ENCODE measurements at places on chromosomes 3 and 15.

DNA sequence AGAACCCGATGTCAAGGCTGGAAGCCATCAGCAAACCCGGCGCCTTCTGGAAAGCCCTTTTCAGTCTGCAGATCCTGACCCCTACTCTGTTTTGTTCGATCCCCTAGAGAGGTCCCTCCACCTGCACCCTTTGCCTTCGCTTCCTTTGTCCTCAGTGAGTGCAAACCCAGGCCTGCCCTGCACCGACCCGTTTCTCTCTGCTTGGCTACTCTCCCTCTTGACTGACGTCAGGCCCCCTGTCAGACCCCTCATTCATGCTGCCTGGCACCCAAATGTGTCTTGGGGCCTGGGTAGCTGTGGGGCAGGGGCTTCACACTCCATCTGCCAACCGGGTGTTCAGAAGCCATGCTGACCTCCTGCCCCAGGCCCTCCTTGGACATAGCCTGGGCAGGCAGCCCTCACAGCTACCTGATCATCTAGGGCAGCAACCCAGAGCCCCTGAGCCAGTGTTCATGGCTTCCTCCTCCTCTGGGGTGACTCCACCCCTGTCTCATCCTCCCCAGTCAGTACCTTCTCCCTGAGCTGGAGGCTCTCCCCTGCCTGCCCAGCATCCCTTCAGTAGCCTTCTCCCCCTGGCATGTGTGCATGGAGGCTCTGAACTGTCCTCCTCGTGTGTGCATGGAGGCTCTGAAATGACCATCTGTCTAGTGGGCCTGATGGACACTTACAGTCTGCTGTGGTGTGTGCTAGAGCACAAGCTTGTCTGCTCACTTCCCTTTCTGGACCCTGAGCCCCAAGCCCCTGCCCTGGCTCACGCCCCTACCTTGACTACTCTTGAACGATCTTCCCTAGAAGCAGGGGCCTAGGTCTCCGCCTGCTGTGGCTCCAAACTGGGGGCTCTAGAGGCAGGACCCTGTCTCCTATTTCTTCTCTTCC is 69.4 kb downstream of the EXOG start:
- DNase-seq = no peak

GRCh38 chr3:193885832-193886231 is 250.1 kb upstream of the HES1 start:
- no peak for DNase-seq

DNA sequence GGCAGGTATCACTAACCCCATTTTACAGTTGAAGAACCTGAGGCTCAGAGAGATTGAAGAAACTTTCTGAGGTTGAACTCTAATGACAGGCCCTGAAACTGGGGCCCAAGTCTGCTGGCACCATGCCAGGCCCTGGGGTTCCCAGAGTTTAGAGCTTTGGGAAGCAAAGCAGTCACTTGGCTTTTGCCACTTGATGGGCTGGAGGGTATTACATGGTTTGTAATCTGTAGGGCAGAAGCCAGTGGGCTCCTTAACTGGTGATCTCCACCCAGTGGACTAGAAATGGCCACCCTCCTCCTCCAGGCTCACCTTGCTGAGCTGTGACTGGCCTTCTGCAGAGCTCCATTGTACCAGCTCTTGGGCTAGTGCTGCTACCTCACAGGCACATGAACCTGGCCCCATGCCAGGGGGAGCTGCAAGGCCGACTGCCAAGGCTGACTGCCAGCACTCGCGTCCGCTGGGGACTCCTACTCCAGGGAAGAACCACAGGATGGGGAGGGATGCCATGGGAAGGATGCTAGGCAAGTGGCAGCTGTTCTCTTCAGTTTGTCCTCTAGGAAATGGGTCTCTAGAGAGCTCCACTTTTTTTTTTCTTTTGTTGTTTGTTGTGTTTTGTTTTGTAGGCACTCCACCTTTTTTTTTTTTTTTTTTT is 104.8 kb downstream of the ETFA start:
- no peak for DNase-seq

DNA sequence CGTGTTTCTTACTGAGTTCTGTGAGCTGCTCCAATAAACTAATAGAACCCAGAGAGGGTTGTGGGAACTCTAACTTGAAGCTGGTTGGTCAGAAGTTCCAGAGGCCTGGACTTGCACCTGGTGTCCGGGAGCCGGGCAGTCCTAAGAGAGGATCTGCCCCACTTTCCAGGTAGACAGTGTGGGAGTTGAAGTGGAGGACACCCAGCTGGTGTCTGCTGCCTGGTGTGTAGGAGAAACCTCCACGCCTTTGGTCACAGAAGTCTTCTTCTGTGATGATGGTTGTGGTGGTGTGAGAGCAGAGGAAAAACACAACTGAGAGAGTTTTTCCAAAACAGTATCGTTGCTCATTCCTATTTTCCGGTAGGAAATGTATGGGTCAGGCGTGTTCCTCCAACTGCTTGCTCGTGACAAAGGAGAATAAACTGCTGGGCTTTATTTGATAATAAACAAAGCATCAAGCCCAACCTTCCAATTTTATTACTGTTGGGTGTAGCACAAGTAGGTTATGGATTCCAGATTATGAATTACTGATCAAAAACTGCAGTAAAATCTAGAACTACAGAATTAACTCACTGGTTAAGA is 137.0 kb downstream of the KLF13 start:
- no peak for DNase-seq

DNA sequence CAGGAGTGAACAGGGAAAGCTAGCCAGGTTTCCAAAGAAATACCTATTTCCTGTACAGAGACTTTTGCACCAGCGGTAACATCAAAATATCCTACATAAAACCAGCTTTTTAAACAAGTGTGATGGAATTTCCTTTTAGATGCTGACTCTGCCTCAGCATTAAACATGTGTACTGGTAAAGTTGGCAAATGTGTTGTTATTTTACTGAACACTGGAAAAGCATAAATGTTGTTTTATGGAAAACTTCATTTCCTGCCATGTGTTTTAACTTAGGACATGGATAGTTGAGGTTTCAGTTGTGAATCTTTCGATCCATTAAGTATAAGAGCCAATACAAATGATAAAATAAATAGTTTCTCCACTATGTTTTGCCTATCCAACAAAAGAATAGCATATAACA is 15.7 kb downstream of the OXNAD1 start:
- no peak for DNase-seq

- no peak for DNase-seq
Measured at GRCh38 chr15:71715914-71716313, 94.4 kb upstream of the NR2E3 start.

GRCh38 chr3:46087871-46088270 is 60.6 kb upstream of the XCR1 start:
- peak; percentile 36 for DNase-seq

- DNase-seq = no peak
Measured at GRCh38 chr15:69016021-69016595, 1.6 kb downstream of the NOX5 start.

DNA sequence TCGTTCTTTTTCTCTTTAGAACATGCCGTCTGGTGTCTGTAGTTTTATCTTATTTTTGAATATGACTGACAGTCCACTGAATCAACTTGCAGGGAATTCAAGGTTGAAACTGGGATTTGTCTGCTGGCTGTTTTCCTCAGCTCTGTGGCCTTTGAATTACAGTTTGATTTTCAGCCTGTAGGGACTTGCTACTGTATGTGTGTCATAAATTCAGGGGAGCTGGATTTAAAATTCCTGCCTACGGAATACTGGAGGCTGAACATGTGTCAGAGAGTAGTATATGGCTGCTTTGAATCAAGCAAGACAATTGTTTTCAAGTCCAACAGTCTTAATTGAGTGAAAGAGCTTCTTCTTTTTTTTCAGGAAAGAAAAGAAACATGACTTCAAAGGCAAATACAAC is 33.9 kb downstream of the RARB start:
- no peak for DNase-seq

GRCh38 chr3:190012314-190012782 is 108.3 kb downstream of the P3H2 start:
- DNase-seq = peak; percentile 10

- DNase-seq = no peak
Measured at GRCh38 chr15:101054991-101055390, 135.8 kb downstream of the LRRK1 start.

GRCh38 chr15:55823191-55823670 is 80.3 kb upstream of the PRTG start:
- peak; percentile 22 for DNase-seq

DNA sequence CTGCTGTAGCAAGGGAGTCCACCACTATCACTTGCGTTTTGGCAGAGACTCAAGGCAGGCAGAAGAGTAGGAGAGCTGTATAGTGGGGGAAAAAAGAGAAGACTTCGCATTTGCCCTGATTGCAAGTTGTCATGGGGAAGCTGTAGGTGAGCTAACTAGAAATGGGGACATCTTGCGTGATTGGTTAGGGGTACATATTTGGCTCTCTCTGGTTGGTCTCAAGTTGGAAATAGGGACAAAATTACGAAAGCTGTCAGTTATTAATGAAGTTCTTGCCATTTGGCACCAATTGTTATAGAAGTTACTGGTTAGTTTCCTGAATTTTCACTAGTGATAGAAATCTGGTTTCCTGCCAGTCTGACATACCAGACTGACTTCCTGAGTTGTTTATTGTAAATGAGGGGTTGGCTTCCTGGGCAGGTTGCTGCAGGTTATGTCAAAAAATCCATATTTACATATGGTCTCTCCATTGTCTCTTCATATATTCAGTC is 8.2 kb upstream of the SENP7 start:
- DNase-seq = no peak

- DNase-seq = no peak
Measured at GRCh38 chr15:77909182-77909940, 168.2 kb downstream of the TBC1D2B start.

DNA sequence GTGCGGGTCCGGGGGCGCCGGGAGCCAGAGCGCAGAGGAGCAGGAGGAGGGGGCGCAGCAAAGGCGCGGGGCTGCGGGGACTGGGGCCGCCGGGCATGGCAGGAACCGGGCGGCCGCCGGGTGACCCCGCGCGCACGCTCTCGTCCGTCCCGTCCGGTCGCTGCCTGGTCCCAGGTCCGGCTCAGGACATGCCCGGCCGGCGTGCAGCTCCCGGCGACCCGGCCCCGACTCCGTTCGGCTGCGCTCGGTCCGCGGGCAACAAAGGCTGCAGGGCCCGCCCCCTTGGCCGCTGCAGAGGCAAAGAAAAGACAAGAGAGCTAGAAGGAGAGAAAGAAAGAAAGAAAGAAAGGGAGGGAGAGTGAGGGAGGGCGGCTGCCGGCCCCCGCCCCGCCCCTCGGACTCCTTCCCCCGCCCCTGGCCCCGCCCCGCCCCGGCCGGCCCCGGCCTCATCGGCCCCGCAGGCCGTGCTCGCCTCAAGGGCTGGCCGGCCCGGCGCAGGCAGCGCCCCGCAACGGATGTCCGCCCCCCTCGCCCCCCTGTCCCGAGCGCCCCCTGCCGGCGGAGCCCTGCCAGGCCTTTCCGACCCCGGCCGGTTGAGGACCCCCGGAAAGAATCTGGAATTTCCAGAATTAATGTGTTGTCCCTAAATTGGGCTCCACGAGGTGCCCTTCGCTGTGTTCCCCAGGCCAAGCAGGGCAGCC is at the start of gene ADAMTS7:
ADAMTS7 (minus strand) TSS at position 341 of the 701 bp plus-strand sequence; CDS start at position 97, 244 bp downstream.
- DNase-seq = peak; percentile 97

DNA sequence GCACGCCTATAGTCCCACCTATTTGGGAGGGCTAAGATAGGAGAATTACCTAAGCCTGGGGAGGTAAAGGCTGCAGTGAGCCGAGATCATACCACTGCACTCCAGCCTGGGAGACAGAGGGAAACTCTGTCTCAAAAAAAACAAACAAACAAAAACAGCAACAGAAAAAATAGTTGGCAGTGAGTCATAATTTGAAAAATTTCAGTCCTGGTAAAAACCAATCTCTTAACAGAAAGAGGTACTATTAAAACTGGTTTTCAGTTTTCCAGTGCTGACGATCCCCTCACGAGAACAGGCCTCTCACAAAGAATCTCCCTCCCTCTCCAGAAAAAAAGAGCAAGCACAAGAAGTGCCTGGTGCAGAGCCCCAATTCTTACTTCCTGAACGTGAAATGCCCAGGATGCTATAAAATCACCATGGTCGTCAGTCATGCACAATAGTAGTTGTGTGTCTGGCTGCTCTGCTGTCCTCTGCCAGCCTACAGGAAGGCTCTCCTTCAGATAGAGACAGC is 22.8 kb upstream of the MAP4 start:
- DNase-seq = no peak

DNA sequence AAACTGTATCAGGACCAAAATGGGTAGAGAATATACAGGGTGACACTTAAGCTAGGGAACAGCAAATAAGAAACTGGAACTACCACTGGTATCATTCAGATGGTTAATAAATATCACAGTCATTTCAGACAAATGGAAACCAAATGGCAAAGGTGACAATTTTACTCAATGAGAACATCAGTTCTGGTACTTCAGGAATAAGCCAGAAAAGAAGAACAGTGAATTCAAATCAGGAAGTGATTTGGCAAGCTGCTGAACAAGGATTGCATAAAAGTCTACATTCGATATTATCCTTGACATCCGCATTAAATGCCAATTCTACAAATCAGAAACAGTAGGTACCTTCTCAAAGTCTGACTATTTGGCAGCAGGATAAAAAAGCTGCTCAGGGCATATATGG is 23.5 kb upstream of the STIMATE start:
- DNase-seq = no peak

GRCh38 chr3:188539037-188539436 is 385.1 kb downstream of the LPP start:
- no peak for DNase-seq

DNA sequence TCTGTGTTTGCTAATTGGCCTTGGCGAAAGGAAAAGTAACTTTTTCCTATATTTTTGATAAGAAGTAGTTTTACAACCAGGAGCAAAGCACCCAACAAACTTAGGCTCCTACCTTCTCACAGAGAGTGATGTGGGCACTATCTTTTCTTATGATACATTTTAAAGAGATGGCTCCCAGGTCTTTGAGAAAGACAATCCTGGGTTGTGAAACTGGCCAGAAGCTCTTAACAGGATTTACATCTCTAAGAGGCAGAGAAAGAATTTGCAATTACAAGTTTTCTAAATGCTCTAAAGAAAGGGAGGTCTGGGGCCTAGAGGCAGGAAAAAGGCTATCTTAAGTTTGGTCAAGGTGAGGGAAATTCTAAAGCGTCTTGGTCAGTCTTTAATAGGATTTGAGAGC is 609.7 kb downstream of the VGLL3 start:
- no peak for DNase-seq
